ENCODE measurements at places on chromosomes 1 and 21.

- DNase-seq, result peak; percentile 81
Observed at GRCh38 chr1:1019122-1019999, 559 bp upstream of the AGRN start.

DNA sequence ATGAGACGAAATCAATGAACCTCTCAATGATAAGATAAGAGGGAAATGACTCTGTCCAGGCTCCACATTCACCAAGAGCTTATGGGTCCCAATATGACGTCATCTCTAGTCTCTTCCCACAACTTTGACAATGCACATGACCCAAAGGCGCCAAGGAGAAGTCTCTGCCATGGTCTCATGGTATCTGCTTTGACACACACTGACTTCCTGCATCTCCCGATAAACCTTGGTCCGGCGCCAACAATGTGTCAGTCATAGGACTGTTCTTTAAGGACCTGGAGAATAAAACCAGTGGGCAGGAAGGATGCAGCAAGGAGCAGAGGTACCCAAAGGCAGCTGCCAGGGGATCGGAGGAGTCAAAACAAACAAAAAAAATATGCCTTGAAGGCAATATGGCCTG lies 46.9 kb upstream of the TMEM51 start:
- peak; percentile 46 for DNase-seq

- DNase-seq, result no peak
Observed at GRCh38 chr1:159879977-159880376, 17.5 kb upstream of the VSIG8 start.

DNA sequence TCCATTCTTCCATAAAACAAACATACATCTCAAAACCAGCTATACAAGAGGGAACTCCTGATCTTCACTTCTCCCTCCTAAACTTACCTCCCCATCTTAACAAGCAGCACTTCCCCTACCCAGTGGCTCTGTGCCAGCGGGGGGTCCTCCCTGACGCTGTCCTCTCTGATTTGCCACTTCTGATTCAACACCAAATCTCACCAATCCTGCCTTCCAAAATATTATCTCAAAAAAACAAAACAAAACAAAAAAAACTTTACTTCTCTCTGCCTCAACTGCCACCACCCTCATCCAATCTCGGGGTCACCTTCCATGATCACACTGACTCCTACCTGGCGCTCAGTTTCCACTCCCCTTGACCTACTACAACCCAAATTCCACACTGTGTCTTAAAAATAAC lies 72.8 kb downstream of the SLC45A1 start:
- no peak for DNase-seq

GRCh38 chr1:46400421-46400820 lies 6.3 kb downstream of the FAAH start:
- peak; percentile 59 for DNase-seq

DNA sequence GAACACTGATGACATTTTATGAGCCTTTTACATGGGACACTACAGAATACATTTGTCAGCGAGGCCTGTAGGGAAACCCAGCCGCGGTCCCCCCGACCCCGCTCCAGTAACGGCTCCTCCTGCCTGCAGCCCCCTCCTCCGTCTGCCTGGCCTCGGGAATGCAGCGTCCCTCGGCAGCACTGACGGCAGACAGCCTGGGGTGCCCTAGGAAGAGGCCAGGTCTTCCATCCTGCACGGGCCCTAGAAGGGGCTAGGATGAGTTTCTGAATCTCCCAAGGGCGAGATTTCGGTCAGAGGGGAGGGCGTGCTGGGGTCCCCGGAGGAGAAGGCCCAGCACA lies 8.4 kb downstream of the SAMD11 start:
- DNase-seq, result no peak

GRCh38 chr1:217627431-217627830 lies 3.5 kb downstream of the GPATCH2 start:
- no peak for DNase-seq

- DNase-seq, result no peak
Observed at GRCh38 chr1:38420666-38421065, 374.1 kb upstream of the POU3F1 start.

DNA sequence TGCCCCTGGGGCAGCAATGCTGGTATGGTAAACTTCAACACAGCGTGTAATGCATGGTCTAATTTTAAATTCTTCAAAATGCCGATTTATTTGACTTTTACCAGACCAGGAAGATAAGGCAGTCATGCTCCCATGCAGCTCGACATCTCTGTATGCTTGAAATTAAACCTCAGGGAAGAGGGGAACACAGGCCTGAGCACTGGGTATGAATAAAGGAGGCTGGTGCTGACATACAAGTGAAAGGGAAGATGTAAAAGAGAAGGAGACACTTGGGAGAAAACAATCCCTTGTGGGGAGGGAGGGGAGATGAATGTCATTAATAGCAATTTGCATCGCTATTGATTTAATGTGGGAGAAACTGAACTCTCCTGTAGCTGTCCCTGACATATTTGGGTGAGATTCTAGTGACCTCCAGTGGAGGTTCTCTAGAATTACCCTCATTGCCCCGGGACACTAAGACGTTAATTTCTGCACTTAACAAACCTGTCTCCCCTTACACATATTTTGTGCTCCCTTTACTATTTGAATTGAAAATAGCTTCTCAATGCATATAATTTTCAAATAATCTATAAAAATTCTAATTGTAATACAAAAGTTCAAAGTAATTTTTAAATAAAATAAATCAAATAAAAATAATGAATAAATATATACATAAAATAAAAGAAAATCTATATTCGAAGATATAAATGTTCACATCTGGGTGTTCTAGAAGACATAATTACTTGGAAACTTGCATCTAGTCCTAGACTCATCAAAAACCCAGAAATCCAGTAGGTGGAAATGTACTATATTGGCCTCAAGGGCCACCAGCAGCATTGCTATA lies 283.1 kb downstream of the LMX1A start:
- no peak for DNase-seq

DNA sequence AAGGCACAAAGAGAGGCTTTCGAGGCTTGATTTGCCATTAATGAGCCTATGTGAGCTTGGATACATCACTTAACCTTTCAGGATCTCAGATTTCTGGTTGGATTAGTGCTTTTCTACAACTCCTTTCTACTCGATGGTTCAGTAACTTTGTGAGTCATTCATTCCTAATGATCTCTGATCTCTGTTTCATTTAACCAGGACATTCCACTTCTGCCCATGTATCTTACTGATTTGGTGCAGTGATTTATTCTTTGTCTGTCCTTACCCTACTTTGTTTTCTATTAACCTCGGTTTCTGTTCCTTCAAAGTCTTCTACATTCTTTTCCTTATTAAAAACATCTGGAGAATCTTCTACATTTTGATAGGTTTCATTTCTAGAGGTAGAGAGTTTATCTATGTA lies 94.6 kb upstream of the ZBTB18 start:
- no peak for DNase-seq

GRCh38 chr1:10265900-10266299 lies 55.5 kb downstream of the KIF1B start:
- DNase-seq, result no peak

DNA sequence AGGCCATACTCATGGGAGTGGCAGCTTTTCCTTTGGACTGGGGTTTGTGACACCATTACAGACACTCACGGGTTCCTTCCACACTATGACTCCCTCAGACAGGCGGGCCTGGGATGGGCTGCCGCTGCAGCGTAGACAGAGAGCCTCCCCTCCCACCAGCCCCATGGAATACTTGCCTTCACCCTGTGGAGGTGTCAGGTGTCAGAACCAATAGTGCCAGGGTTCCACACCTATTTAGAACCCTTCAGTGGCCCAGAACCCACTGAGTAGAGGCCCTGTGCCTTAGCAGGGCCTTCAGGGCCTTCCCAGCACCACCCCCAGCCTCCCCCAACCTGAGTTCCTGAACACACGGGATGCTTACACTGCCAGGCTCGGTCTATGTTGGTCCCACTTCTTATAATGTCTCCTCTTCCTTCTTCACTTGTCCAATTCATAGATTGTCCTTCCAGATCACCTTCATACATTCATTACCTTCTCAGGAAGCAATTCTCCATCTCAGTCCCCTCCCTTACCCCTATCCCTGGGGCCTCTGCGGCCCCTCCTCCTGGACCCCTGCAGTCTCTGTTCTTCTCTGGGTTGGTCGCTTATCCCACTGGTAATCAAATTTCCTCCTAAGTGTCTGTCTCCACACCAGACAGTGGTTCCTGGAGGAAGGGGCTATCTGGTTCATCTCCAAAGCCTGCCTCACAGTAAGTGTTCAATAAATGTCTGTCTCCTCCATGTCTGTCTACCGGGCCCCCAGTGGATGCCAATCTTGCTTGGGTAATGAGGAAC lies 1.4 kb upstream of the RHBG start:
- DNase-seq, result no peak

GRCh38 chr1:225684741-225685140 lies 31.8 kb upstream of the ENAH start:
- DNase-seq, result no peak

GRCh38 chr1:35431173-35431599 lies 126.0 kb downstream of the KIAA0319L start:
- no peak for DNase-seq

- DNase-seq, result no peak
Observed at GRCh38 chr1:232621050-232621449, 8.9 kb downstream of the SIPA1L2 start.

- no peak for DNase-seq
Observed at GRCh38 chr1:236058141-236058934, 6.6 kb downstream of the NID1 start.

DNA sequence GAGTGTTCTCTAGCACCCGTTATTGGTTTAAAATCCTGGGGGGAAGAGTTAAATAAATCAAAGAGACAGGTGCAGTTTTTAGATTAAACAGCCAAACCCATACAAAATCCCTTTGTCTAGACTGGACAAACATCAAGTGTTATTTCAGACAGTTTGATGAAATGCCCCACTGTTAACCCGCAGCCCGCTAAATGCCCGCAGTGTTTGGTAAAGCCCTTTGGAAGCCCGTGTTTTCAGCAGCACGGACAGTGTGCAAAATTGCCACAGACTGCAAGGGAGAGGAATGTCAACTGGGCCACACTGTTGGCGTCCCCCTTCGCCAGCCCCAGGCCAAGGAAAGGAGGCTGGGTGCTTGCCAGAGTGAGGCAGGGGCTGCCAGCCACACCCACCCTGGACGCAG lies 26.6 kb downstream of the AJAP1 start:
- no peak for DNase-seq

DNA sequence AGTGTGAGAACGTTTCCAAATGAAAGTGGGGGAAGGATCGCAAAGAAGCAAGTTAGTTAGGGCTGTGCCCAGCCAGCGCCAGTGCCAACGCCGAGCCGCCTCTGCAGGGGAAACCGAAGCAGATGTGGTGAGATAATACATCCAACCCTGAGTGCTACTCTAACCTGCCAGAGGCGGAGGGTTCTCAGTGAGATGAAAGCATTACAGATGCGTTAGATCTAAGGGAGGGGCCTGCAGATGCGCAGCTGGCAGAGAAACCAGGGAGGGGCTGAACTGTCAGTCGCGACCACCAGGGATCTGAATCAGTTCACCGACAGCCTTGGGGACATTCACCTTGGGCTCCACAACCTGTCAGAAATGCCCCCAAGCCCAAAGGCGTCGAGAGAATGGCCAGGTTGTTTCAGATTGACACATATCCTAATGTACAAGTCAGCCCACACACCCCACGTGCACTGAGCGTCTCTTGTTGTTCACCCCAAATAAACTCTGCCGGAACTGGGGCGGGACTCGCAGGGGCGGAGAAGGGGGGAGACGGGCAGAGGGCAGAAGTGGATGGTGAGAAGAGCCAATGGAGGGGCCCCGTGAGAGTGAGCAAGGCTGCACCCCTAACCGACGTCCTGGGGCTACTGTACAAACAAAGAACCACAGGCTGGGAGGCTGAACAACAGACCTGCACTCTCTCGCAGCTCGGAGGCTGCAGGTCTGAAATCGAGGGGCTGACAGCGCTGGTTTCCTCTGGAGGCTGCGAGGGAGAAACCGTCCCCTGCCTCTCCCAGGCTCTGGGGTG lies 8.7 kb upstream of the UMODL1 start:
- peak; percentile 54 for DNase-seq

- peak; percentile 48 for DNase-seq
Observed at GRCh38 chr1:229229721-229230139, 41.2 kb upstream of the RAB4A start.

- no peak for DNase-seq
Observed at GRCh38 chr1:209549443-209550205, 33.9 kb upstream of the CAMK1G start.

DNA sequence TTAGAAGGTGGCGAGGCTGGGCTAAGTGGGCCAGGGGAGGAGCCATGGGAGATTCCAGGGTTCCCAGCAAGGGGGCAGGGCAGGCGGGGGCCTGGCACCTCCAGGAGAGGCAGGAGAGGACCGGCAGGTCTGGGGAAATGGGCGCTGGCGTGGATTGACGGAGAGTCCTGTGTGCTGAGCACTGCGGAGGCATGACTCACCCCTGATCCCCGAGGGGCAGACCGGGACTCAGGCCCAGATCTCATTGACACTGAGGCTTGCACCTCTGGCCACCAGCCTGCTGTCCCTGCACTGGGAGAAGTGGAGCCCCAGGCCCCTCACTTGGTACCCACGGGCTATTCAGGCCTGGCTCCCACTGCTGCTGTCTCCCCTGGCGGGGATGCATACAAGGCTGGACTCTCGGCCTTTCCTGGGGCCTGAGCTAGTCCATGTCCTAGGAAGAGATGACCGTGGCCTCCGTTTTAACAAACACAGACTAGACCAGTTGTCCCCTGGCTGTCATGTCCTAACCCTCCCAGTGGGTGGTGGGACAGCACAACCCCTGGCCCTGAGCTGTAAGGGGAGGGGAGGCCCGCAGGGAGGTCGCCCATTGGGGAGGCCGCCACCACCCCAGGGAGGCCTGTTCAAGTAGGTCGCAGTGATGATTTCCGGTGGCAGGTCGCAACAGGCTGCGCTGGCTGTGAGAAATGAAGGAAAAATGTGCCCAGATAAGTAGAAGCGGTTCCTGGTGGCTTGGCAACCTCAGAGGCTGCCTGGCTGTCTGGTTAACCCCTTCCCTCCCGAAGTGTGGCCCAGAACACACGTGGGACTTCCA lies 39.7 kb downstream of the RIPK4 start:
- DNase-seq, result no peak
